Activated T-cell treated with anti-CD3 and anti-CD28 coated beads for 1 hour (primary cell): ENCODE measurements at places on chromosomes 7 and 10.
A peak's percentile ranks its signal among the peaks of the same experiment; 100 is the strongest.

- no peak for DNase-seq
Measured at GRCh38 chr10:24097751-24098207, 111.2 kb upstream of the KIAA1217 start.

GRCh38 chr7:5382281-5382892 is 41.2 kb downstream of the TNRC18 start:
- no peak for DNase-seq

DNA sequence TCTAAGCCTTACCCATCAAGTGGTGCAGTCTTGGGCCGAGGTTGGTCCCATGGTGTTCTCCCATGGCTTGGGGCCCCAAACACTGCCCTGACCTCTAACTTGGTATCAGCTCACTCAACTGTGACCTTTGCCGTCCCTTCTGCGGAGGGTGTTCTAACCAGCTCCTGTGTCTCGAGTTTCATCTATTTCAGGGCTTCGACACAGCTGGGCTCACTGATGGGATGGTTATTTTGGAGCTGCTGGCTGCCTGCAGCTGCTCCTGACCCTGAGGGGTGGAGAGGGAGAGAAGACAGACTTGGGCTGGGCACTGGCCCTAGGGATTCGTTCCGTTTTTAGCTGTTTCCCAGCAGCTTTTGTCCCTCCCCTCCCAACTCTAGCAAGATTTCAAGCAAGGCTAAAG is 86.9 kb downstream of the NEURL1 start:
- DNase-seq: no peak

DNA sequence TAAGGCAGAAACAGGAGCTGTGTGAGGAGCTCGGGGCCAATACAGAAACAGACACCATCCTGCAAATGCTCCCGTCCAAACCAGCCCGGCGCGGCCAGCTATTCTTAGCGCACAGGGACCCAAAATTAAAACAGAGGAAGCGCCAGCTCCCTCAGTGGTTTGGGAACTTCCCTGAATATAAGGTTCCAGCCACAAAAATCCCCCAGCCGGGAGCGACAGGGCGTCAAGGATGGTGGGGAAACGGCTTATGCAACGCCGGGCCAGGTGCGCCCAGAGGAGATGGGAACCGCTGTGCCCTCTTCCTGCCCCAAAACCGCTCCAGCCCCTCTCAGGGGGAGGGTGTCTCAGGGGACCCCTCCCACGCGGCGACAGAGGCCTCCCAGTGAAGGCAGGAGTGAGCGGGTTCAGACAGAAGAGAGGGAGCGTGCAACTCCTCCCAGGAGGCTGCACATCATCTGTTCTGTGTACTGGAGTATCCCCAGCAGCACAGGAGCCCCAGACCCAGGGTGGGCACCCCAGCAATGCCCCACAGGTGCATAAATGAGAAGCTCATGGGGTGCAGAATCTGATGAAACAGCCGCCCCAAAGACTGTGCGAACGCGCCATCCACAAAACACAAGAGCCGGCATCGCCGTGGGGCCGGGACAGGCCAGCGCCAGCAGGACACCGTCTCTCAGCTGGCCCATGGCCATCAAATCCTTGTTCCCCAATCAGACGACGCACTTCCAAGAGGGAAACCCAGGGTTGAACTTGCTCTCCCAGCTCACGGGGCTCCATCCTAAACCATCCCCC is 73.9 kb upstream of the PDGFA start:
- no peak for DNase-seq

DNA sequence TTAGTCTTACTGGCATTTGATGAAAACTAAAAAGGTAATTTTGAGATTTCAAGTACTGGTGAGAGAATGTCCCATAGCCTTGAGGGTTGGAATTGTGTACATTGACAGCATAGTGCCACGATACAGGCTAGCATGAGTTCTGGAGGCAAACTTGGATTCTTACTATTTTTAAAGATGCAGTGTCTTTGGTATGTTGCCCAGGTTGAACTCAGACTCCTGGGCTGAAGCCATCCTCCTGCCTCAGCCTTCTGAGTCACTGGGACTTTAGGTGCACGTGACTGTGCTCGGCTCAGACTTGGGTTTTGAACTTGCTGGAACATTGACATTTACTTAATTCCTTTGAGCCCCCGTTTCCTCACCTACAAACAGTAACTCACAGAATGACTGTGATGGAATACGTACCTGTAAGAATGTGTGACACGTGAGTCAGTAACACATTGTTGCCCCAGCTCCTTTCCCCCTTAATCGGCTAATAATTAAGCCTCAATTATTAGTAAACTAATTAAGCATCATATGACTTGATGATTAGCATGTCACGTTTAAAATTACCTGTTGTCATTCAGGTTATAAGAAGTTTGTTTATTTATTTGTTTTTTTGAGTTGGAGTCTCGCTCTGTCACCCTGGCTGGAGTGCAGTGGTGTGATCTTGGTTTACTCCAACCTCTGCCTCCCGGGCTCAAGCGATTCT is 10.6 kb downstream of the DNAJB6 start:
- no peak for DNase-seq

DNA sequence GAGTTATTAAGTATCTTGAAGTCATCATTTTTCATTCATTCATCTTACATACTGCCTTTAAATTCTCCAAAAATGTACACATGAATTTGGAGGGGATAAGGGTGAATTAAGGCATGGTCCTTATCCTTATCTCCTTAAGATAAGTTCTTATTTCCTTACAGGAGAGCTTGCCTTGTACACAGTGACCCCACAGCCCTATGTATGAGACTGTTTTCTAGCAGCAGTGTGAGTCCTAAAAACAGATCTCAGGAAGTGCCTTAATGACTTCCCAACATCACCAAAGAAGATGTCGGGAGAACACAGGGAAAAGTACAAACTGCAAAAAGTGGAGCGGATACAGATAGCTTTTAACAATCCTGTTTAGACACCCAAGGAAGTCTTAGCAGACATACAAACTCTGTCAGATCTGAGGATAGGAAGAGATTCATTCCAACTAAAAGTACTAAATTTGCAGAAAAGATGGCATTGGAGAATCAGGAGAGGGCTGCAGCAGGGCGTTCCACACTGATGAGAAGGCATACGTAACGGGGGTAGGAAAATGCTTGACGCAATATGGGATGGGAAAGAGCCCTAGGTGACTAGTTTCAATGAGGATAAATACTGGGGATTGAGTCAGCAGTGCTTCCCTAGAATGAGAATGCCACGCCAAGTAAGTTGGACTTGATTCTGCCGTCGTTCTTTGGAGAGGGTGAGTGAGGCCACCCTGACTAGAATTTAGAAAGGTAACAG is 570.2 kb downstream of the PARD3 start:
- DNase-seq: no peak

- no peak for DNase-seq
Measured at GRCh38 chr7:51065766-51066165, 250.8 kb downstream of the COBL start.

- DNase-seq: no peak
Measured at GRCh38 chr7:130227883-130228575, 20.4 kb downstream of the SSMEM1 start.

GRCh38 chr7:135661311-135662122 is 797 bp upstream of the STMP1 start:
- DNase-seq: no peak

- DNase-seq: no peak
Measured at GRCh38 chr10:30467651-30468338, 33.8 kb downstream of the MAP3K8 start.

DNA sequence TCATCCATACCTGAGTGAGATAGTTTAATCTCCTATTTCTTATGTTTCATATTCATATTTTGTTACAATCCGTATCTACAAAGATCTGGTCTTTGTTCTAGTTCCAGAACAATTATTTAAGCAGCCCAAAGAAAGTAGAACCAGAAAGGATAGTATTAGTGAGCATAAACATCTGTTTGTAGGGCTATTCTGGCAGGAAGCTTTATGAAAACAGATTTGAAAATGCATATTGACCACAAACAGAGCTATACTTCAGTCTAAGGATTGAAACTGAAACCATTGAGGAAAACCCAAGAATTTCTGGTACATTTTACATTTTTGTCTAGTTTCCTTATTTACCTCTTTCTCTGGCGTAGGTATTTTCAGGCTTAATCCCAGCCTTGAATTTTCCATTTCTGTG is 28.1 kb downstream of the LRGUK start:
- DNase-seq: no peak

DNA sequence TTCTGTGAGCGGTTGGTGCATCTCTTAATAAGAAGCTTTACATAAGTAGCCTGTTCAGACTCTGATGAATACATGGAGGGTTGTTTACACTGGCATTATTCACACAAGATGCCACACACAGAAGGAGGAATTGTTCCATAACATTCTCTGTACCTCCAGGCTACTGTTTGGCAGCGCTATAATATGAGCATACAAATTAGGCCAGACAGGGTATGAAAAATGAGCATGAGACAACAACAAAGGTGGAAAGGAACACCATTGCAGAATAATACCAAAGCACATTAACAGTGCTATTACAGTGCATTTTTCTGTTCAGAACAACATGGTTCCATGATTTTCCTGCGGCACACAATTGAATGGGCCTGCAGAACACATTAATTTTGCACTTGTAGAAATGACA is 417.2 kb upstream of the C7orf33 start:
- no peak for DNase-seq

DNA sequence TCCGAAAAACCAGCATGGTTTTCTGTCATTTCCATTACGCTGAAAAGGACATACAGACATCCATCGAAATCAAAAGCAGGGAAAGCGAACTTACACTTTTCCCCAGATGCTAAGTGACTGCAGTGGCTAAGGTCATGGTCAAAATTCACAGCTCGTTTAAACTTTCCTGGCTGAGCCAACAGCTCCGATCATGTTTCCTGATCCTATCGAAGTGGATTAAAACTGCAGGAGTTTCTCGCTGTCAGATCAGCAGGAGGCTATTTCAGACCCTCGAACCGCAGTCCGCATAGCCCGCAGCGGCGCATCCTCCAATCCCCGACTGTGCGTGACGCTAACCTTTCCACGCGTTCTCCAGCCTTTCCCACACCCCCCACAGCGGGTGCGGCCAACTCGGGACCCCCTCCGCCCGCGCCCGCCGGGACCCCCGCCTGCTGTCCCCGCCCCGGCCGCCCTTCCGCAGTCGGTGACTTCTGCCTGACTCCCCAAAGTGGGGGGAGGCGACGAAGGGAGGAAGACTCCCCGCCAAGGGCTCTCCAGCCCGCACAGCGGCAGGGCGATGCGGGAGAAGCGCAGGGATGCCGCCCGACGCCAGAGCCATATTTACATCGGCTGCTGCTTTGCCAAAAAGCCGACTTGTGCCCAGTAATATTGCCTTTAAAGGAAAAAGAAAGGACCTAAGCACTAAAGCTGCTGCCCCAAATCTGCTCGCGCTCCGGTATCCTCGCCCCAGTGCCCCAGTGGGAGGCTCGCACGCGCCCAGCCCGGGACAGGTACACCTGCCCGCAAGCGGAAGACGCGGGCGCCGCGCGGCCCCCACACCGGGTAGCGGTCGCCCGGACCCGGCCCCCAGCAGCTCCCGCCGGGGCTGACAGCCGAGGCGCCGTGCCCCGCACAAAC is 1.2 kb downstream of the PIP4K2A start:
- DNase-seq: peak; percentile 26

DNA sequence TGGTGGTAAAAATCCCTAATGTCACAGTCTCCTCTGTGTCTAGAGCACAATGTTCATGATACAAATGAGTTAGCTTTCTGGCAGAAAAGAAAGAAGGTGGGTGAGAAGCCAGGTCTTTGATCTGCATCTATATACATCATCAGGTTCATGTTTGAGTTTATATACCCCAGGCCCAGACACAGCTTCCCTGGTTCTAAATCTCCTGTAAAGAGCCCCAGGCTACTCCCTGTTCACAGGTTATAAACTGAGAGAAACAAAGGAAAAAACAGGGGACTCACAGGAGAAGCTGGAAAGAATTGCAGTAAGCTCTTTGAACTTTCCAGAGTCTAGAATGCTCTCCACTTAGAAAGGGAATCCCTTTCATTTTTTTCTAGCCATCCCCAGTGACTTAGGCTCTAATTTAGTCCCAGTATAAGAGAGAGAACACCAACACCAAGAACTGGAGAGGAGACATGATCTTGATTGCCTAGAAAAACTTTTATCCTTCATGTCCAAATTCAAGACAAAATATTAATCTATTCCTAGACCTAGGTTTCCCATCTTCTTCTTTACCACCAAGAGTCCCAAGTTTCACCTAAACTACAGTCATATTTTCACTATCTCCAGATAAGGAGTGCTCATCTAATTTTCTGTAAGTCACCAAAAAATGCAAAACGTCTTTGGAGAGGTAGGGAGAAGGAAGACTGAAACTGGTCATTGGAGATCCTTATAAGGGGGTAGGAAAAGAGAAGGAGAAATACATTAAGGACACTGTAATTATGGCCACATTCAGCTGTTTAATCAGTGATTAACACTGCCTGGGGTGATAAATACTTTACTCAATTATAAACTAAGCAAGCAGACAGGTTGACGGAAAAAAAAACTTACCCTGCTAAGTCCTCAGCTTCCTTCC is 469 bp downstream of the MSS51 start:
- no peak for DNase-seq

GRCh38 chr7:21160401-21160800 is 267.5 kb upstream of the SP4 start:
- DNase-seq: no peak

GRCh38 chr7:80330434-80330833 is 181.4 kb downstream of the GNAT3 start:
- no peak for DNase-seq

DNA sequence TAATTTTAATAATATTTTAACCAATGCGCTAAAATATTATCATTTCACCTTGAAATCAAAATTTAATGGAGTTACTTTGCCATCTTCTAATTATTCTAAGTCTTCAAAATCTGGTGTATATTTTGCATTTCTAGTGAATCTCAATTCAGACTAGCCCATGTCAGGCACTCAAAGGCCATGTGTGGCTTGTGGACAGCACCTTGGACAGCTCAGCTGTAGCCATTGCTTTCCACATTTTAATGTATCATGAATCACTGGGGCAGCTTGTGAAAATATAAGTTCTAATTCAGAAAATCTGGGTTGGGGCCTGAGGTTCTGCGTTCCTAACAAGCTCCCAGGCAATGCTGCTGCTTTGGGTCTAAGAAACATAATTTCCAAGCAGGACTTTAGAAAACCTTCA is 57.2 kb downstream of the MGAM2 start:
- no peak for DNase-seq

DNA sequence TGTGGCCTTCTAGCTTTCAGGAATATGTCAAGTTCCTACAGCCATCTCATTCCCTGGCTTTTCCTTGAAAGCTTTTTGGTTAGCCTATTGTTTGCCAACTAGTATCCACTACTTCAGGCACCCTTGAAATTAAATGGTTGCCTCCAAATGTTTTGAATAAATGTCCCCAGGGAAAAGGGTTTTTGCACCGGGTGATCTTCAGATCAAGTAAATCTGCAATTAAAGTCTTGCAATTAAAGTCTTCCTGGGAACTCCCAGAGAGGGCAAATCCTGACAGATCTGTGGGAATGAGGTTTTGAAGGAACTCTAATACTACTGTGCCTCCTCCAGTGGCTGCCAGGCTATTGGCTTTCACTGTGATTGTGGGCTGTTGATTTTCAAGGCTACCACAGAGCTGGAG is 17.7 kb upstream of the ZNRF2 start:
- DNase-seq: no peak

- DNase-seq: no peak
Measured at GRCh38 chr7:157495177-157495553, 158.4 kb downstream of the DNAJB6 start.
